WTC11 (cell line): ENCODE measurements at places on chromosomes 3 and 15.

- DNase-seq, result no peak
These were observed 289.3 kb upstream of the PLSCR5 start for GRCh38 chr3:146894406-146894805.

DNA sequence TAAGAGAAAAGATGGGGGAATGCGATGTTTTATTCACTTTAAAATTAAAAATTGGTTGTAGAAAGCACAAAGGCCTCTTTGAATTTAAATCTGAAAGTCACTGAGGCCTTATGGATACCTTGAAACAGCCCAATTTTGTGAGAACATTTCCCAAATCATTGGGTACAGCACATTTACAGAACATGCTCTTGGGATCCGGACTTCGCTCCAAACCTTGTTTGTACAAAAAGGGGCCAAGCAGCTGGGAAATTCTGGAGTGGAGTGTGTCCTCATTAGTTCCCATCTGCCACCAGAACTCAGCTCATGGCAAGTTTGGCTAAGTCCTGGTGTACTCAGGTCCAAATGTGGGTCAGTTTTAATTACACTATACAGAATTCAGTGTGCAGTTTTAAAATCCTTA lies 254.2 kb downstream of the ZBTB20 start:
- no peak for DNase-seq

- DNase-seq, result no peak
These were observed 999 bp upstream of the KIF7 start for GRCh38 chr15:89656116-89656815.

- DNase-seq, result no peak
These were observed 1187.1 kb upstream of the EPHA6 start for GRCh38 chr3:95627293-95627692.

DNA sequence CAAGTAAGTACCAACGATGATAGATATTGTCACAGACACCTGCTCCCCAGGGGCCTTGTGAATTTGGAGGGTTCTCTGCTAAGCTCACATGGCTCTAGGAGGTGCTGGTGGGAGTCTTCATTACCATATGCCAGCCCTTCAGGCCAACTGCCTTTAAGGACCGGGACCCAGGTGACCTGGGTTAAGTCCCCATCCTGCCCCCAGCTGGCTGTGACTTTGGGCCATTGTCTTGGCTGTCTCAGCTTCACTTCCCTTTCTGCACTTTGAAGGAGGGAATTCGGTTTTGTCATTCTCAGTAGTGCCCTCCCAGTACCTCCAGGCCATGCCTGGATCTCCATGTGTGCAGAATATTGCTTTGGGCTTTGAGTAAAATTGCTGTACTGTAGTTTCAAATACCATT lies 72.8 kb upstream of the ACAD9 start:
- no peak for DNase-seq

GRCh38 chr3:32990116-32990515 lies 38.7 kb downstream of the CCR4 start:
- DNase-seq, result no peak

- peak; percentile 37 for DNase-seq
These were observed 81.9 kb upstream of the PTX3 start for GRCh38 chr3:157354722-157355121.

DNA sequence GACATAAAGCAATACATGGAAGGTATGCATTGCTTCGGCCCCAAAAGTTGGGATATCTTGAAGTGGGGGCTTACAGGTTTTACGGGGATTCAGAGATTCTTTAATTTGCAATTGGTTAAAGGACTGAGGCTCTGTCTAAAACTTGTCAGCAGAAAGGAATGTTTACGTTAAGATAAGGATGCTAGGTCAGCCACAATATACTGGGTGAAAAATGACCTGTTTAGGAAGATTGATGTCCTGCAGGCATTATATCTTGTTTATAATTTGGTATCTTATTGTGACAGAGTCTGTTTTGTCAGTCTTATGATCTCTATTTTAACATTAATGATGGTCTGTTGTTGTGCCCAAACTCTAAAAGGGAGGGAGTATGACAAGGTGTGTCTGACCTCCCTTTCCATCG lies 15.3 kb upstream of the CCNDBP1 start:
- DNase-seq, result no peak

DNA sequence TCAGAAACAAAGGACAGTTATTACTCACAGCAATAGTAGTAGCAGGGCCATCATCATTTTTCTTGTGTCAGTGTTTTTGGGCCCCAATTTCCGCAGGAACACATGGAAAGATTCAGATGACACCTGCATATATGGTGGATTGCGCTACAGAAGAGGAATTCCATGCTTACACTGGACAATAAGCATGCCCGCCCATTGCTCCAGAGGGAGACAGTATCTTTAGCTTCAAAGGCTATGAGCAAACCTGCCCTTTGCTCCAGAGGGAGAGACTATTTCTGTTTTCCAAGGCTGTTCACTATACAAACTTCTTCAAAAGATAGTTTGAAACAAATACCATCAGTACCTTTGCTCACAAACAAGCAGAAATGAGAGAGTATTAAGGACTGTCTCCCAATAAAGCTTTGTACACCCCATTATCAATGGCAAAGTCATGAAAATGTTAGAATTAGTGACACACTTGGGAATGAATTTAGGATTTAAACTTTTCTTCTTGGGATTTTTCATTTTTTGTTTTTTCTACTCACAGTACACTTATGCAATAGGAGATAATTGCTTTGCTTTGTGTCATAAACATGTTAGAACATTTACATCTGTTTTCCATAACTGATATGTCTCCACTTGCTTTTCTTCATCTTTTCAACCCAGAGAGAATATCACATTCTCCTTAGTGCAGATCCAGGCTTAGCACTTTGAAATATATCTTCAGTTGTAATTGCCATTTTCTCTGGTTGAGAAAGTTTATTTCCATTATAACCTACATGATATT lies 564.5 kb upstream of the ZNF717 start:
- DNase-seq, result no peak

GRCh38 chr3:46856576-46857471 lies 6.4 kb downstream of the MYL3 start:
- DNase-seq, result peak; percentile 10

DNA sequence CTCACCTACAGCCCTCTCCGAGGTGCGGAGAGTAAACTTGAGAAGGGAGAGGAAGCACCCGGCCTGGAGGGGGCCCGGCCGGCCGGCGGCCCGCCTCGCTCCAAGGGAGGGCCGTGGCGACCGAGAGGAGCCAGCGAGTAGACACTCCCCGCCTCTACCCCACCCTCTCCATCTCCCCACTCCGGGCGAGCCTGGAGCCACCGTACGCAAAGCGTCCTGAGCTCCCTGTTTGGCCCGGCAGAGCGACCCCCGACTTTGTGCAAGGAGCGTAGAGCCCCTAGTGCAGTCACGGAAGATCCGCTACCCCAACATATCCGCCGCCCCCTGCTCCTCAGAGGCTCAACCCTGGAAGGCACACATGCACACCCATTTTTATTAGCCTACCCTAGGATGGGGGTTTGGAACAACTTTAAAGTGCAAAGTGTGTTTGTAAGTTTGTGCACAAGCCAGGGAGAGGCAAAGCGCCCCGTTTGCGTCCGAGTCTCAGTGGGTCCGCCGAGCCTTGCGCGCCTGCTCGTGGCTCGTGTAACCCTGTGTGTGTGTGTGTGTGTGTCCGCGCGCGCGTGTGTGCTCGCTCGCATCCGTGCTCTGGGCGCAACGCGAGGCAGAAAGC lies 508 bp upstream of the SMAD6 start:
- DNase-seq, result peak; percentile 56

DNA sequence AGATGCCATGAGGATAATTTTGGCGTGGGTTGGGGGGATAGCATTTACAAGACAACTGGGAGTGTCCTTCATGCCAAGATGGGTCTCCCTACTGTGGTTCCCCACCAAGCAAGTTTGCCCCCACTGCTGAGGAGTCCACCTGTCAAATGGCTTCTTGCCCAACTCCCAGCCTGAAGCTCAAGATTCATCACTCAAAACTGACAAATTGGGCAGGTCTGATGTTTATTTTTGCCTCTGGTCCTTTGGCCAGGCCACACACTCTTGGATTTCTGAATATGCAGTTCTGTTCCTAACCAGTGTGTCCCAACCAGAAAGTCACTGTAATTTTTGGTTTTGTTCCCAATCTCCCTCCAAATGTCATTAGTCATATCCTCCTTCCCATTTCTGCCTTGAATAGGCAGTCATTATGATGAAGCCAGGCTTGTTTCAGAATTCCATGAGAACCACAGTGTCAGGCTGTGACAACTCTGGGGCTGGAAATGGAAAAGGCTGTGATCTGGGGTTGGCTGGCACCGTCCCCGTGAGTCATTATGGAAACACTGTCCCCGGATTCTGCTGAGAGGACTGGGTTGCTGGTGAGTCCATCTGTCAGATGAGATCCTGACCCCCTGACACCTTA lies 29.3 kb upstream of the MEF2A start:
- DNase-seq, result no peak

- DNase-seq, result no peak
These were observed 208.3 kb downstream of the TBC1D2B start for GRCh38 chr15:77869021-77869895.

- no peak for DNase-seq
These were observed 44.7 kb downstream of the SGO1 start for GRCh38 chr3:20141316-20141715.

GRCh38 chr3:170565495-170565894 lies 20.4 kb downstream of the SLC7A14 start:
- DNase-seq, result no peak

DNA sequence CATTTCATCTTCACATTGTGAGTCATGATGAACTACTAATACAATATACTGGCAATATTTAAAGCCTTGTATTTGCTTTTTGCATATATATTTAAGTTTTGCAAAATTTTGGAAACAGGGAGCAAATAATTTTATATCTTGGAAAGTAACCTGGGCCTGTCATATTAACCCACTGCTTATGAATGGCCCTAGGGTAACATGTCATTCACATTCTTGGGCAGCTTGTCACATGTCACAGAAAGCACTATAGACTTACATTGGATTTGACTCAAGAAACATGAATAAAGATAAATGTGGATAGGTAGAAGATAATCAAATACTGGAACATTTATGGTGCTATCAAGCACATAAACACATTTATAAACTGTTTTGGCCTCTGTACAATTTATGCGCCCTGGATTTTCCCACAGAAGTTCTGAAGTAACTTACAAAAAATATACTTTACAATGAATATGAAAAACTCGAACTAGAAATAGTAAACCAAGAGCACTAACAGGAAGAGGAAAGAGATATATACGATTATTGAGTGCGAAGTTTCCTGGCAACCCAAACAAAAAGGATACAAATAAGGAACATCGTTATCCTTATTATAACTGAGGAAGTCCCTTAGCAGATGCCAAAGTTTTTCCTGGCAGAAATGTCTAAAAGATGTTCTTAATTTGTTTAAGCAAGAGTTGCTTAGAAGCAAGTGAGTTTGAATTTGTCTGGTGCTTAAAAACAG lies 257.2 kb downstream of the RBMS3 start:
- DNase-seq, result no peak

- DNase-seq, result peak; percentile 98
These were observed at the start of gene TMEM45A for GRCh38 chr3:100492059-100493006. Gene TMEM45A (plus strand): TSS chr3:100492619. CDS start chr3:100555212, 62,593 bp downstream.

- no peak for DNase-seq
These were observed 25.8 kb downstream of the SIAH2 start for GRCh38 chr3:150736903-150737832.

DNA sequence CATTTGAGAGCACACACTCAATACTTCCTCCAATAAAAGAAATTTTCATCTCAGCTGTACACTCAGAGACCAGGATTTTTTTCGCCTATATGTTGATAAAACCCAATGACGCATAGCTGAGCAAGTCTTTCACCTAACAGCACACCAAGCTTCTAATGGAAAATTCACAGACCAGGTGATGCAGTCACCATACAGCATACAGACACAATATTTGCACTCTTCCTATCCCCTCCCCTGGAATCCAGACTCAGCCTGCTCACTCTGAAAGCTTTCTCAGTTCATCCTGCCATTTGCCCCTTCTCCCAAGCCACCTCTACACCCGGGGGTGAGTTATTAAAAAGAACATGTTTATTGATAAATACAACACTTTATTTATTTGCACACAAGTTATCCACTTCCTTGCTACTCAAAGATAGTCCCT lies 1.7 kb downstream of the TBC1D5 start:
- DNase-seq, result no peak
